Upper lobe of left lung (tissue), 6 donors: ENCODE measurements at places on chromosomes 3 and 15.

DNA sequence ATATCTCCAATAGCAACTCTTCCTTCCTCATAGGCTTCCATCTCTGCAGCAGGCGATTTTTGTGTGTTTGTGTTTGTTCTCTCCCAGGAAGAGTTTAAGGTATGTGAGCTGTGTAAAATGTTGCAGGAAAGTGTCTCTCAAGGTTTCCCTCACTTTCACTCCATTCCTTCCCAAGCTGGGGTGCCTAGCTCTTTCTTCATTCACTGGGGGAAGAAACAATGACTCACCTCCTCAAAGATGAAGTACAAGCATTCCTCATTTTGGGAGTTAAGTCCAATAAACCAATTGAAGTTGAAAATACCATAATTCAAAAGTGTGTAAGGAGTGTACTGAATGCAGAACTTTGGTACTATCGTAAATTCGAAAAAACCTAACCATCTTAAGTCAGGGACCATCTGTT, 422.7 kb upstream of the CFAP20DC start:
- no peak for DNase-seq

DNA sequence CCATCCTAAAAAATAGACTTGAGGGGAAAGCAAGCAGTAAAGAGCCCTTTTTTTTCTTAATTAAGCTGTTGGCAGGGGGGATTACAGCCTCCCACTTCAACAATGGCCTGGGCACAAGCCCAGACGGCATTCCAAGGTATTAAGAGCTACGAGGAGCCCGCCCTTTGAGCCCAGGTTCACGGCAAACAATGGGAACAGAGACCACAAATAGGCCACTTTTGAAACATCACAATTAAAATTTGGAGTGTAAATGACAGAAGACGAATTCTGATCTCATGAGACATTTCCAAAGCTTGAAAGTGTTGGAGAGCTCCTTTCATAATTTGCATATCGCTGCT, 8.9 kb downstream of the CHSY1 start:
- no peak for DNase-seq

DNA sequence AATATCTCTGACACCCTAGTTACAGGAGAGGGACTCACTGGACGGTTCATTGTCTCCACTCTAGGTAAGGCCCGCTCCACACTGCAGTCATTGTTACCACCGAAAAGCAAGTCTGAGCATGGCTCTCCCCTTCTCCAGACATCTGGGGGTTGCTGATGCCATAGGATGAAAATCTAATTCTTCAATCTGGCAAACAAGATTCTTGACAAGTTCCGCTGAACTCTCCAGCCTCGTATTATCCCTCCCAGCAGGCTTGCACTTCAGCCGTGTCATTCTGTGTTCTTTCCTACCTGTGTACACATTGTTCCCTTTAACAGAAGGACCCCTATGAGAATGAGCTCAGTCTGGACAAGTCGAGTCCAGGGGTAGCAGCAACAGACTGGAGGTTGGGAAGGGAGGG, 152.3 kb upstream of the NR2E3 start:
- no peak for DNase-seq

GRCh38 chr3:62101488-62101887, 271.9 kb downstream of the FEZF2 start:
- no peak for DNase-seq
